B cell (primary cell): ENCODE measurements at places on chromosomes 12 and 14. TPM values are rescaled to one million over a fixed set of nuclear protein-coding genes. Genes with fewer than 3 reads are reported as not detected.

DNA sequence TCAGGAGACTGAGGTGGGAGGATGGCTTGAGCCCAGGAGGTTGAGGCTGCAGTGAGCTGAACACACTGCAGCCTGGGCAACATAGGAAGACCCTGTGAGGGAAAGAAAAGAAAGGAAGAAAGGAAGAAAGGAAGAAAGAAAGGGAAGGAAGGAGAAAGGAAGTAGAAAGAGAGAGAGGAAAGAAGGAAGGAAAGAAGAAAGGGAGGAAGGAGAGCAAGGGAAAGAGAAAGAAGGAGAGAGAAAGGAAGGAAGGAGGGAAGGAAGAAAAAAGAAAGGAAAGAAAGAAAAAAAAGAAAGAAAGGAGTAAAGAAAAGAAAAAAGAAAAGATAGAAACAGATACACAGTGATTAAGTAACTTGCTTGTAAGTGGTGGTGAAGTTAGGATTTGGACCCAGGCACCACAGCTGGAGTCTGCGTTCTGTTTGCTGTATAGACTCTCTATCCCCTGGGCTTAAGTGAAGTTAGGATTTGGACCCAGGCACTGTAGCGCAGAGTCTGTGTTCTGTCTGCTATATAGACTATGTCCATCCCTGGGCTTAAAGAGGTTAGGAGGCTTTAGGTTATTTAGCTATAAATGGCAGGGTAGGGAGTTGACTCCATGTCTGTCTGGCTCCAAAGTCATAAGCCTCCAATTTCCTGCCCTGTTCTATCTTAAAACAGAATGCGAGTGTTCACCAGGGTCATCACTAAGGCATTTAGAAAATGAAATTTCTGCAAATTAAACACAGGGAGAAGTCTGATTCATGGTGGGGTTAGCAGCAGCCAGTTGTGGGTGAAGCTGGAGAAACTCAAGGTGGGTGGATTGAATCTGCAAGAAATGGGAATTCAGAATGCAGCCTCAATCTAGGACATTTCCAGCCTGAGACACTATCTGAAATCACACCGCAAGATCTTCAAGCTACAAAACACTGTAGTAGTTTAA is 13.3 kb upstream of the C12orf75 start:
- no peak for DNase-seq

DNA sequence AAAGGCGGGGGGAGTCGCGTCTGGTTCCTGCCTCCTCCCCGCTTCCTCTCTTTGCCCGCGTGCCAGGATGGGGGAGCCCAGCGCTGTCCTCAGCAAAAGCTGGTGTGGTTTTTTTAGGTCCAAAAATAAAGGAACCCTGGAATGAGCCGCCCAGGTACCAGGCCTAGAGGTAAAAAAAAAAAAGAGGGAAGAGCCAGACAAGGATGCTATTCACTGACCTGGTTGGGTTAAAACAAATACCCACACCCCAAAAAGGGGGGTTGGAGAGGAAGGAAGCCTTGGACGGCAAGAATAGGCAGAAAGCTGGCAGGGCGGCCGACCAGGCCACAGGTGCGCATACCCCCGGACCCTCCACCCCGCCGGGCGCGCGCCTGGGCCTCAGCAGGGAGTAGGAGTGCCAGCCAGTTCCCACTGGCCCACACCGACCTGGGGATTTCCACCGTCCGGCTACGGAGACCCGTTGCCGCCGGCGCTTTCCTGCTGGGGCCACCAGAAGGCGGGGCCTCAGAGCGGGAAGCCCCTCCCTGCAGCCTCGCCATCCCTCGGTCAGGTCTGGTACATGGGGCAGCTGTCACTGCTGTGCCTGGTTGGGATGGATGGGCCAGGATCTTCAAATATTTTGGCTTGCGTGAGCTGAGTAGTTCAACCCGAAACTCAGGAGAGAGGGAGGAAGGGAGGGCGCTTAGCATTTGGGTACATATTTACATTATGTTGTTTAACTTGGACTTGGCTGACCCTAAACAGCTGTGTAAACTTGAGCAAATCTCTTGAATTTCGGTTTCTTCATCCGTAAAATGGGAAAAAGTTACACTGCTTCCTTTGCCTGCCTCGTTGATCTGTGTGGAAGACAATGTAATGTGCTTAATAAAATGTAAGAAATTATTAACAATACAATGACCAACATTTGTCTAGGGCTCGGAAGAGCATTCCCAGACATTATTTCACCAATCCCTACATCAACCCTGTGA is 5.4 kb upstream of the IRF2BPL start:
- peak; percentile 92 for DNase-seq

DNA sequence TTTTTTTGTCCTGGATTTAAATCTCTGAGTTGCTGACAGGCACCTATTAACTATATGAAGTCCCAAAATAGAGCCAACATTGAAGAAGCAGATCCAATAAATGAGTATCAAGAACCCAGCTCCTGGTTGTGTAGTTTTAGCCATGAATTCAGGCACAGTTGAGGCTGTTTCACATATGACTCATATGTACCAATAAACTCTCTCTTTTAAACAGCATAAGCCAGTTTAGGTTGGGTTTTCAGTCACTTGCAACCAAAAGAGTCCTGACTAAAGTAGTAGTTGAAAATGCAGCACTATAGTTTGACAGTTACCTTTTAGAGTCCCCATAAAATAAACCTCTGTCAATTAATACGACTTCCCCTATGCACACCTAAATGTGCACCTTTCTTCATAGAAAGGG is 389.9 kb downstream of the RPS29 start:
- DNase-seq = no peak

- DNase-seq = no peak
Observed at GRCh38 chr12:80442426-80443222, 1.4 kb upstream of the PTPRQ start.

DNA sequence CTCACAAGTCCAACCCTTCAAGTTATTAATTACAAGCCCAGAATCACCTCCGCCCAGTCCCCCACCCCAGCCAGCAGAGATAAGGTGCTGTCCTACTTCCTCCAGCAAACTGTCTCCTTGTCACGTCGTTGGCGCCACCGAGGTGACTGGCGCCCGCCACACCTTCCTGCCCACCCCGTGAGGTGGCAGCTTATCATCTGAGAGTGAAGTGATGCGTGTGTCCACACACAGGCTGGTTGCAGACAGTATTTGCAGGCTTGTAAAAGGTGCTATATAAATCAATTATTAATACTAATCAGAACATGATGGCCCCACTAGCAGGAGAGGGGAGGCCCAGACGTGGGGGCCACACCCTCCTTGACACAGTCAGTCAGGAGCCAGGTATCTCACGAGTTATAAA is 786.6 kb upstream of the TBX3 start:
- DNase-seq = no peak

GRCh38 chr14:61051051-61051450 is 70.0 kb downstream of the SLC38A6 start:
- DNase-seq = no peak

DNA sequence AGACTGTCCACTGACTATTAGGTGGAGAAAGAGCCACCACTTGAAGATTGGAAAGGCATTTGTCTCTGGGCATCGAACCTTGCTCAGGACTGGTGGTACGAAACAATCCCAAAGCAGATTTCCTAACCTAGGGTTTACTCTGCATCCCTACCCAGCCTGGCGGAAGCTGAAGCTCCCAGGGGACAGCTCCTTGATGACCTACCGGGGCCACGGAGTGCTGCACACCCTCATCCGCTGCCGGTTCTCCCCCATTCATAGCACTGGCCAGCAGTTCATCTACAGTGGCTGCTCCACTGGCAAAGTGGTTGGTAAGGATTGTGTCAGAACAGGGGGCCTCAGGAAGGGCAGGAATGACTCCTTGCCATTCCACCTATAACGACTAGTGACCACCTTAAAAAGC is 6.5 kb upstream of the NRL start:
- no peak for DNase-seq

GRCh38 chr14:59055439-59056045 is 132.9 kb upstream of the DAAM1 start:
- DNase-seq = peak; percentile 34

DNA sequence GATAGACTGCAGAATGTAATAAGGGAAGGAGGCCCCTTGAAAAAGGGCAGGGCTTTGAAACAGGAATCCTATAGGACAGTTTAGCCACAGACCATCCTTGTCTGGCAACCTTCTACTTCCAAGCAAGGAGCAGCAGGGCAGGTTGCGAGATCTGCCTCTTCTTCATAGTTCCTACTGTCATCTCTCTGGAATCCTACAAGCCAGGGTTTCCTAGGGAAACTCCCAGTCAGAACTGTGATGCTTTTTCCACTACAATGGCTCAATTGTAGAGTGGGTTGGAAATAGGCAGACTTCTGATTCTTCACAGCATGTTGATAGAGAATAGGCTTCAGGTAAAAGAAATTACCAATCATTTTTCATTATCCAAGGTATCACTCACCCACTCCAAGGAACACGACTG is 186.3 kb downstream of the DACT1 start:
- no peak for DNase-seq

GRCh38 chr14:69303086-69303485 is 43.1 kb downstream of the GALNT16 start:
- DNase-seq = no peak

DNA sequence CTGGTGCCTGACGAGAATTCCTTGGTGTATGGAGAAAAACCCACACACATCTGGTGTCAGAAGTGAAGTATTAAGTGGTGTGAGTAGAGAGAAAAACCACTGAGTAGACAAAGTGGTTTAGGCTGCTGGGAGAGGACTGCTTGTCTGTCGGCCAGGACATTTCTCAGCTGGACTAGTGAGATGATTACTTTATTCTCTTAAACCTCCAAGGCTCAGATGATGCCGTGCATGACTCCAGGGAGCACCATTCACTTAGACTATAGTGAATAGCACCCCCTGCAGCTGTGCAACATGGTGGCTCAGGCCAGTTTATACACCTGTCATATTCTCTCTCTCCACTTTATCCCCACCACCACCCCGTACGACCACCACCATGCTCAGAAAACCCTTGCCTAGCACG is 28.5 kb upstream of the NFYB start:
- DNase-seq = no peak

GRCh38 chr14:37643701-37644100 is 48.3 kb downstream of the TTC6 start:
- DNase-seq = no peak

DNA sequence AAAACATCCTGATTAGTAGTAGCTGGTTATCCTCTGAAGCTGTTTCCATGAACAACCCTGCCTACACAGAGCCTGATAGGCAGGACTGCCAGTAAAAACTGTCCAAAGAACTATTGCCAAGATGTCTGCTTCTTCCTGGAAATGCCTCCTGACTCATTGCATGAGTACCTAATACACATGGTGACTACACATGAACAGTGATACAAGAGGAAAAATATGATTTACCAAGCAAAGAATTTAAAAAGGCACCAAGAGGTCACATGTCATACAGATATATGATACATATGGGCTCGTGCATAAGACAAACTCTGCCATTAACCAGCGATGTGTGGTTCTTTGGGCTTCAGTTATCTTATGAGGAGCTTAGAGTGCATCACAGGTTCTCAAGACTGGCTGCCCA is 552.3 kb downstream of the SLC16A7 start:
- no peak for DNase-seq

- no peak for DNase-seq
Observed at GRCh38 chr12:117660896-117661295, 299.5 kb upstream of the NOS1 start.

DNA sequence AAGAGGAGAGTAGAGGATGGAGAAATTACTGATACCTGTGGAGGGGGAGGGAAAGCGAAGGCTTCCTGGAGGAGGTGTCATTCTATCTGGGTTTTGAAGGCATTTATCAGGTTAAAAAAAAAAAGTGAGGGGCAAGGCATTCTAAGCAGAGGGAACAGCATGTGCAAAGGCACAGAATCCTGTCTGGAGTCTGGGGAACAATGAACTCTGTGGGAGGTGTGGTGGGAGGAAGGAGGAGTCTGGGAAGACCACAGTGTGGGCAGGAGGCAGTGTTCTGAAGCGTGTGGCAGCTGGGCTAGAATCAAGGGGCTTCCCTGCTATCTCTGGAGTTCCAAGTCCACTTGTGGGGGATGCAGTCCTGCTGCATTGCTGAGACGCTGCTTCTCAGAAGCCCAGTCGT is 123.4 kb downstream of the RBM19 start:
- DNase-seq = no peak

- no peak for DNase-seq
Observed at GRCh38 chr12:14843425-14843887, at the start of gene ART4. TSS of gene ART4 (minus strand) at chr12:14843526. CDS start at chr12:14843113, 413 bp downstream.

DNA sequence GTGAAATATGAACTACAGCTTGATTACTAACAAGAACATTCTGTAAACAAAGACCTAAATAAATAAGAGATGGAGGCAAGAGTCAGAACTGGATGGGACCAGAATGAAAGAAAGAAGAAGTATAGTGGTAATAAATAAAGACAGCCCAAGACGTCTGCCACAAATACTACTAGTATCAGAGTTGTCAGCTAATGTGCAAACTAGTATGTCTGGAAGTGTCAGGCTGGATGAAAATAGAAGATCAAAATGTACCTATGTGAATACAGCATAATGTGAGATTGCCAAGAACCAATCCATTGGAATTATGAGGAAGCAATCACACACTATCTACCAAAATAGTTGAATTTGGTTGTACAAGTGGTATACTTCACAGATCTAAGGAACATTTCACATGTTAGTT is 353.0 kb downstream of the BTG1 start:
- no peak for DNase-seq

- DNase-seq = no peak
Observed at GRCh38 chr12:123095078-123095881, 55.6 kb downstream of the PITPNM2 start.

GRCh38 chr12:133217219-133217618 is 18.5 kb downstream of the ANHX start:
- DNase-seq = no peak

- no peak for DNase-seq
Observed at GRCh38 chr14:73749706-73750530, 35.7 kb upstream of the PNMA1 start.

Gene PTGDR
- polyA plus RNA-seq = 0.04 and 0.25 TPM in 2 replicates

Gene SLC25A47
- polyA plus RNA-seq = not detected in 2 replicates

Gene VRTN
- polyA plus RNA-seq = not detected in 2 replicates

Gene SERPINA1
- polyA plus RNA-seq = 6.8 and 8.2 TPM in 2 replicates

Gene IL26
- not detected in 2 replicates for polyA plus RNA-seq

Gene PRICKLE1
- 6.3 and 17.0 TPM in 2 replicates for polyA plus RNA-seq

Gene SERPINA9
- 0.14 TPM in 1 of 2 replicates, not detected in the other for polyA plus RNA-seq
